Liver (tissue), 10 donors: ENCODE measurements at places on chromosomes 1 and 21.

DNA sequence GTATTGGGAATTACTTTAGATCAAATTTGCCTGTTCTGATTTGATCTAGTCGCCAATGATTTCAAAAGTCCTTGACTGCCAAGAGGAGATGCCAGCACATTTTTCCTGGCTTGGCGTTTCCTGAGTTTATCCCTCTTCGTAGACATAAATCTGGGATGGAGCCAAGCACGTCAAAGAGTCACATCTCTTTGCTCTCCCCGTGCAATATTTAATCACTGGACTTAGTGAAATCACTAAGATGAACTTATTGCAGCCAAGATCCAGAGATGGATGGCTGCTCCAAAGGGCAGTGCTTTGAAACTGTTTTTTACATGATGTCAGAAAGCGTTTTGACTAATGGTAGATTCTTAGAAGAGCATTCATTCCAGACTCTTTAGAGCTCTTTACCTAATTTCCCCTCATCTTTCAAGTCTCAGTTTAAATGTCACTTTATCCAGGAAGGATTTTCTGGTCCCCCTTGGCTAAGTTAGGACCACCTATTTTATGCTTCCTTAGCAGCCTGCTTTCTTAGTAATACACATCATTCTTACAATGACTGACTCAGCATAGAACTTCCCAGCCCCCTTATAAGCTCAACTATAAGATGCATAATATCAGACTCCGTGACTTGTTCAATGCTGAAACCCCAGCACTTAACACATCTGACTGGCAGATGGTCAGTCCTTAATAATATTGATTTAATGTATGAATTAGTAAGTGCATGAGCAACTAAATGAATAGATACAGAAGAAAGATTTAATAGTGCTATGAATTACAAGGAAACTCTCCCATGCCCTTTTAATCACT is 94.4 kb upstream of the GREM2 start:
- DNase-seq = no peak

DNA sequence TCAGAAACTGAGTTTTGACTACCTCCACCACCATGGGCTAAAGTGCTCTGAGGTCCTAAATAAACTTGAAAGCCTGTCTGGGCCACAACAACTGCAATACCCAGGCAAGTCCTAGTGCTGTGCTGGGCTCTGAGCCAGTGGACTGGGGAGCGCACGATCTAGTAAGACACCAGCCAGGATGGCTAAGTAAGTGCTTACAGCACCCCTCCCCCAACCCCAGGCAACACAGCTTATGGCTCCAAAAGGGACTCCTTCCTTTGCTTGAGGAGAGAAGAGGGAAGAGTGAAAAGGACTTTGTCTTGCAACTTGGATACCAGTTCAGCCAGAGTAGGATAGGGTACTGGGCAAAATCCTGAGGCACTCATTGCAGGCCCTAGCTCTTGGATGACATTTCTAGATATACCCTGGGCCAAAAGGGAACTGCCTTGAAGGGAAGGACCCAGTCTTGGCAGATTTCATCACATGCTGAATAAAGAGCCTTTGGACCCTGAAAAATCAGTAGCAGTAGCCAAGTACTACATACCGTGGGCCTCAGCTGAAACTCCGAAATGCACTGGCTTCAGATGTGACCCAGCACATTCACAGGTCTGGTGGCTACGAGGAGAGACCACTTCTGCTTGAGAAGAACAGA is 1.6 kb downstream of the C1orf105 start:
- no peak for DNase-seq

GRCh38 chr1:91828583-91829281 is 57.2 kb downstream of the TGFBR3 start:
- no peak for DNase-seq

- no peak for DNase-seq
These were observed 687.0 kb upstream of the ADGRL4 start for GRCh38 chr1:79693441-79694114.

- DNase-seq = no peak
These were observed 447.0 kb upstream of the PKN2 start for GRCh38 chr1:88237058-88237457.

- no peak for DNase-seq
These were observed 4.6 kb downstream of the LPGAT1 start for GRCh38 chr1:211825980-211826379.

DNA sequence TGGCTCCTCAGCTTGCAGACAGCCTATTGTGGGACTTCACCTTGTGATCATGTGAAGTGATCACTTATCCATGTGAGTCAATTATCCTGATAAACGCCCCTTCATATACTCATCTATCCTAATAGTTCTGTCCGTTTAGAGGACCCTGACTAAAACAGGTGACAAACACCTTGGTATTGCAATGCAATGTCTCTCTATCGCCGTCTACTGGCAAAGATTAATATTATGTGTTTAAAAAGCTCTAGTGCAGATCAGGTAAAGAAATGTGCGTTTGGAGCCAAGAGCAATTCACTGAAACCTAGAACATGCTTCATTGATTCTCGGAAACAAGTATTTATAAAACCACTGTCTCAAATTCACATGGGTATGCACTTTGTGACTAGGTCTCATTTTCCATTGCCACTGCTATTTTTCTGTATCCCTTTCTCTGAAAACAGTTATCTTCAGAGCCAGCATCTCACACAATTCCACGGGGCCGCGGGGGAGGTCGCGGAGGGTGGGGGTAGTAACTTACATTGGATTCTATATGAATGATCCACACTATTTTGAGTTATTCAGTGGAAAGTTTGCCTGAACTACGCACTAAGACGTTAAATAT is 554.6 kb upstream of the NCAM2 start:
- DNase-seq = no peak

GRCh38 chr1:6331543-6332273 is 61.9 kb downstream of the ACOT7 start:
- DNase-seq = no peak

DNA sequence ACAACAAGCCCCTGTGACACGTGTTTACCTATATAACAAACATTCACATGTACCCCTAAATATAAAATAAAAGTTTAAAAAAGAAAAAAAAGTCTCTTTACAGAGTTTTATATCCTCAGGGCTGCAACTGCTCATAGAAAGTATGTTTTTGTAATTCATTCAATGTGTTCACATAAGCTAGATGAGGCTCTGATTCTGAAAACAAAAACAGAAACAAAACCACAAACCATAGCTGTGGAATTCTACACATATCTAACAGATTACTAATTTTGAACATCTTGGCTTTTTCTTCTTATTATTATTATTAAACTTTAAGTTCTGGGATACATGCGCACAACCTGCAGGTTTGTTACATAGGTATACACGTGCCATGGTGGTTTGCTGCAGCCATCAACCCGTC is 579.6 kb upstream of the ZRANB2 start:
- no peak for DNase-seq

- DNase-seq = no peak
These were observed 1.8 kb downstream of the KRTAP10-1 start for GRCh38 chr21:44537930-44538911.

DNA sequence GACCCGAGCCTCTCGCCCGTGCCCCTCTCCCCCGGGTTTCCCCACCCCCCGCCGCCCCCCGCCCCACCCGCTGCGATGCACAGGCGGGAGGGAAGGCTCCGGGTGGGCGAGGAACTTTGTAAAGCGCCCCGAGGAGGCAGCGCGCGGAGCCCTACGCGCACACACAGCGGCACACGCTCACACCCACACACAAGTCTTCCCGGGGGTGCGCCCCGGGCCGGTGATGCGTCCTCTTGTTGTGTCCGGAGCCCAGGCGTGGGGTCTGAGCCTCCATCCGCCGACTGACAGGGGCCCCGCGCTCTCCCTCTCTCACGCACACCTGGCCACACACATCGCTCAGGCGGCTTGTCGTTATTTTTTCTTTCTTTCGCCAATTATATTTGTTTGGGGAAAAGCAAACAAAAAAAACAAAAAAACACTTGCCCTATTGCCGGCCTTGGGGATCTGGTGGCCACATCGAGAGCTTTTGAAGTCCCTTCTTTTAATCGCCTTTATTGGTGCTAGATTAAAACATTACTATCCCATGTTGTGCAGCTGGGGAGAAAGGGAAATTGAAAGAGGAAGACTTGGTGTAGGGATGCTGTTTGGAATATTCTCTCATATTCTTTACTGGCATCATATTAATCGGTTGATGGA is 770 bp downstream of the NTNG1 start:
- DNase-seq = no peak

DNA sequence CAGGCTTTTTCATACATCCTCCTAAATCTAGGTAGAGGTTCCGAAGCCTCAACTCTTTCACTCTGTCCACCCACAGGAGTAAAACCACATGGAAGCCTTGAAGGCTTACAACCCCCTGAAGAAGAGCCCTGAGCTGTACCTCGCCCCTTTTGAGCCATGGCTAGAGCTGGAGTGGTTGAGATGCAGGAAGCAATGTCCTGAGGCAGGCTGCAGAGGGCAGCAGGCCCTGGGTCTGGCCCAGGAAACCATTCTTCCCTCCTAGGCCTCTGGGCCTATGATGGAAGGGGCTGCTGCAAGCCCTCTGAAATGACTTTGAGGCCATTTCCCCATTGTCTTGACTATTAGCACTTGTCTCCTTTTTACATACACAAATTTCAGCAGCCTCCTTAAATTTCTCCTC is 1503.0 kb downstream of the KCNT2 start:
- DNase-seq = no peak
